ENCODE measurements at places on chromosomes 6 and 20.

- peaks cover 45% of the 10 kb centered on the region for H3K36me3 ChIP-seq
- no peaks in the 10 kb centered on the region for H3K27me3 ChIP-seq
- H3K4me1 ChIP-seq: peaks cover 7% of the 10 kb centered on the region
- DNase-seq: no peak
- H3K27ac ChIP-seq: no peak overlapping the region
Measured at GRCh38 chr6:36544228-36544627, 3.1 kb downstream of the STK38 start.

DNA sequence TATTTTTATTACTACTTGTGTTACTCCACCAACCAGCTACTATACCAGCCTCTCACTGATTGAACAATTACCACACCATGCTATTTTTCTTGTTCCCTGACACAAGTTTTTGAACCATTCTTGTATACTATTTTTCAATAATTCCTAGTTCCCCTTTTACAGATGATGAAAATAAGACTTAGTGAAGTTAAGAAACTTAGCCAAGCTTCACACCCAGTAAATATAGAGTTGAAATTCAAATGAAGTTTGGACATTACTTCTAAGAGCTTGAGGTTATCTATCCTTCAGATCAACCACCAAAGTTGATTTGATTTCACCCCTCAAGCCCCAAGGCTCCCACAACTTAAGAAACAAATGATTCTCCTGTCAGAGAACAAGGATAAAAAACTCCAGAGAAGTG, 13.1 kb upstream of the BCAS1 start:
- H3K4me1 ChIP-seq: no peaks in the 10 kb centered on the region
- no peak overlapping the region for H3K4me3 ChIP-seq
- no peaks in the 10 kb centered on the region for H3K36me3 ChIP-seq
- no peak overlapping the region for H3K27ac ChIP-seq
- no peak for DNase-seq

DNA sequence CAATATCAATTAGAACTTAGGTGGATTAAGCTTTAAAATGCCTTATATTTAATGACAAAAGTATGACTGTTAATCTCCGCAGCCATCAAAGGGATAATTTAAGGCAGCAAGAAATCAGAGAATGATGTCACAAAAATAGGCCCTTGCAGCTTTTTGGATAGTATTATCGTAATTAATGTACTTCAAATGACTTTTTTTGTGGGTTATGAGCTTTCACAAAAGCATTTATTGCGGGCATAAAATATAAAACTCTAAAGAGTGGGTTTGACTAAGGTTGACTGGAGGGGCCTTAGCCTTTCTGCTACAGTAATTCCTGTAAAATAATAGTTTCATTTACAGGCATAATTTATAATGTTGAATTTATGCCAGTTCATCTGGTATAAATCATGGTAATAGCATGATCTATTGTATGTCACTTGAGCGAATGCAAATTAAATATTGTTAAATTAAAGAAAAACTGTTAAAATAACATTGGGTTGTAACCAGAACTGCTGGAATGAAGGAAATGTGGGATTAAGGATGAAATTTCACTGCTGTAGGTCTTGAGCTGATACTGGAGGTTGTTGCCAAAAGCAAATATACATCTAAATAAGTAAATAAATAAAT, 78.5 kb upstream of the ZFP64 start:
- no peak overlapping the region for H3K4me3 ChIP-seq

DNA sequence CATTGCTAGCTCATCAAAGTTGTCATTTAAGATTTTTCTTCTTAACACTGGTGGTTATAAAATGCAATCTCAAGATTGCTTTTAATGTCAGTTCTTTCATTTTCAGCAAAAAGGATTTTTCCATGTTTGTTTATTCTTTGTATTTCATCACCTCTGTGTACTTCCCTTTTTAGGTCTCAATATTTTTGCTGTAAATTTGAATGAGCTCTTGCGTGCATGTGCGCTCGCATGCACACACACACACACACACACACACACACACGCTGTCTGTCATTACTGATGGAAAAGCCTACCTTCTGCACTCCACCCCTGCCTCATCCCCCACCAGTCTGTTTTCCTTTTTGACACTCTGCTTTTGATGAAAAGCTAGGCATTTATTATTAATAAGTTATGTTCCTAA, 85.3 kb upstream of the FYN start:
- no peak for DNase-seq
- no peak overlapping the region for H3K4me3 ChIP-seq
- H3K27me3 ChIP-seq: no peaks in the 10 kb centered on the region
- H3K4me1 ChIP-seq: peaks cover 5% of the 10 kb centered on the region

DNA sequence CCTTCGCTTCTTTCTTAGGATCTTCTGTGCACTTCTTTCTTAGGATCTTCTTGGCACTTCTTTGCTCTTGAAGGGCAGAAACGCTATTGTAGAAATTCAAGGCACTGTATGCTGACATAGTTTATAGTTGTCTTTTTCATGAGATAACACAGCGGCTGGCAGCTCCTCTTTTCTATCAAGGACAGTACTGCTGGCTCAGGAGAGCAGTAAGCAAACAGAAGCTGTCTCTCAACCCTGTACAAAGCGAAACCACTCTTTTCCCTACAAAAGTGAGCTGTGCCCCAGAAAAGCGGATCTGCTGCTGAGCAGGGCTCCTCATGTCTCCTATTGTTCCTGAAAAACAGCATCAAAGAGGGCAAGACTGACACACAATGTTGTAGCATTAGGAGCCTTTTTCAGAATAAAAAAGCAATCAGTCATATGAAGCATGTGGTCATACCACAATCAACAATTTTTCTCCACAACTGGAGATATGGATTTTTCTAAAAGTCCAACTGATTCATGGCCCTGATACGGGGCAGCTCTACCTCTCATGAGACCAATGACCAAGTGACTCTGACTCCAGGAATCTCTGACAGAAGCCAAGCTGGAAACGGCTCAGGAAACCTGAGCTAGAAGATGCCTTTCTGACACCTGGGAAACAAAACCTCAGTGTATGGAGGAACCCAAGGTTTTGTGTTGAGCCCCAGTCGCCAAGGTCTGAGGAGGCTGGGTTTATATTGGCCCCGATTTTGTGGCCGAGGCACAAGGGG, 255.9 kb downstream of the ESR1 start:
- H3K4me3 ChIP-seq: no peak overlapping the region
- H3K27me3 ChIP-seq: no peaks in the 10 kb centered on the region
- no peaks in the 10 kb centered on the region for H3K36me3 ChIP-seq

DNA sequence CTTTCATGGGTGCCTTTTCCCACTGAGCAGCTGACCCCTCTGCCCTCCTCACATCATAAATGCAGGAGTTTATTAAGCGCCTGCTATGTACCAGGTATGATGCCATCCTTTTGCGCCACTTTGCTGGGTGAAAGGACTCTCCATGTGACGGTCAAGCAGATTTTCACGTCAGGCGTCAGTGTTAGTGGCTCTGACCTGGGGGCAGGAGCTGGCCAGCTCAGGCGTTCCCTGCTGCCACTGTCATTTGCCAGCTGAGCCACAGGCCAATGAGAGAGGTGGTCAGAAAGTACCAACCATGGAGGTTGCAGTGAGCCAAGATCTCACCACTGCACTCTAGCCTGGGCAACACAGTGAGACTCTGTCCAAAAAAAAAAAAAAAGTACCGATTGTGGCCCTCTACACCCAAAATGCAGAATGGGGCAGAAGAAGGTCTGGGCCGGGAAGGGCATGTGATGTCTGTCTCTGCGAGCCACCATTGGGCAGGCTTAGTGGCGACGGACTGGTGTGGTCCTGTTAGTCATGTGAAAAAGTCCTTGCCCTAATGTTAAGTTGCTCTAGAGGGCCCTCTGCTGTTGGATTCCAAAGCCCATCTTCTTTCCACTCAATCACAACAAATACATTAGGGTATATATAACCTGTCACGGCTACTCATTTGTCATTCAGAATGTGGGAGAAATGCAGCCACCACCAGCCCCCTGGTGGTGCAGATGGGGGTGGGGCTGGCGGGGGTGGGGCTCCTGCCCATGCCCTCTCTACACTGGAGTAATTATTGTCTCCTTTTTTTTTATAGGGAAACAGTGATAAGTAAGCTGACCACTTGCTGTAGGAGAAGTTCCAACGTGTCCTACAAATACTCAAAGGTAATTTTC, 18.4 kb upstream of the SLC22A1 start:
- no peak overlapping the region for H3K27ac ChIP-seq
- peak; percentile 8 for DNase-seq
- H3K4me3 ChIP-seq: no peak overlapping the region
- H3K27me3 ChIP-seq: no peaks in the 10 kb centered on the region

DNA sequence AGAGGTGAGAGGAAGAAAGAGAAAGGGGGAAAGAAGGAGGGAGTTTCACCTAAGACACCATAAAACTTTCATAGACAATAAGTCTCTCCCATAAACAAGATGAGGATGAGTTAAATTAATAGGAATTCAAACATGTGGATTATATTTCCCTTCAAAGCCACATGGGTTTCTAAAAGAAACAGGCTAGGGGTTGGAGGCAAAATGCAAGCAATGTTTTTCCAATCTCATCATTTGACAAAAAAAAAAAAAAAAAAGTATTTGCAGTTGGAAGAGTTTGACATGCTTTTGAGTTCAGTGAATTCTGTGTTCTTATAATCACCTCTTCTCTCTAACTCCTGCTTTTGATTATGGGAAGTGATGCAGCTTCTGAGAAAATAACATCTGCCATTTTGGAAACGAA, 286.5 kb upstream of the PRND start:
- H3K36me3 ChIP-seq: no peaks in the 10 kb centered on the region
- no peaks in the 10 kb centered on the region for H3K4me1 ChIP-seq
- no peak for DNase-seq

GRCh38 chr6:3905945-3906845, 57.0 kb downstream of the FAM50B start:
- H3K27me3 ChIP-seq: no peaks in the 10 kb centered on the region
- peaks cover 11% of the 10 kb centered on the region for H3K4me1 ChIP-seq
- H3K36me3 ChIP-seq: no peaks in the 10 kb centered on the region

- H3K27ac ChIP-seq: no peak overlapping the region
- H3K27me3 ChIP-seq: no peaks in the 10 kb centered on the region
Measured at GRCh38 chr6:127514773-127515227, 4.3 kb downstream of the MTCL3 start.

GRCh38 chr20:23005776-23006175, 29.3 kb upstream of the SSTR4 start:
- DNase-seq: no peak
- no peak overlapping the region for H3K4me3 ChIP-seq
- H3K27ac ChIP-seq: no peak overlapping the region
- no peaks in the 10 kb centered on the region for H3K4me1 ChIP-seq
- no peaks in the 10 kb centered on the region for H3K36me3 ChIP-seq

GRCh38 chr20:44728801-44729443, 13.8 kb downstream of the CCN5 start:
- H3K36me3 ChIP-seq: no peaks in the 10 kb centered on the region
- no peak overlapping the region for H3K27ac ChIP-seq
- H3K4me3 ChIP-seq: no peak overlapping the region
- peaks cover 3% of the 10 kb centered on the region for H3K4me1 ChIP-seq

- H3K27me3 ChIP-seq: no peaks in the 10 kb centered on the region
- H3K4me1 ChIP-seq: peaks cover 6% of the 10 kb centered on the region
- no peak for DNase-seq
- no peak overlapping the region for H3K27ac ChIP-seq
- H3K4me3 ChIP-seq: no peak overlapping the region
Measured at GRCh38 chr20:61256824-61257223, 4.8 kb downstream of the CDH4 start.

- no peak overlapping the region for H3K4me3 ChIP-seq
- H3K36me3 ChIP-seq: no peaks in the 10 kb centered on the region
- H3K4me1 ChIP-seq: peaks cover 1% of the 10 kb centered on the region
- H3K27me3 ChIP-seq: no peaks in the 10 kb centered on the region
- H3K27ac ChIP-seq: no peak overlapping the region
Measured at GRCh38 chr6:122947355-122947754, 48.7 kb upstream of the CLVS2 start.

DNA sequence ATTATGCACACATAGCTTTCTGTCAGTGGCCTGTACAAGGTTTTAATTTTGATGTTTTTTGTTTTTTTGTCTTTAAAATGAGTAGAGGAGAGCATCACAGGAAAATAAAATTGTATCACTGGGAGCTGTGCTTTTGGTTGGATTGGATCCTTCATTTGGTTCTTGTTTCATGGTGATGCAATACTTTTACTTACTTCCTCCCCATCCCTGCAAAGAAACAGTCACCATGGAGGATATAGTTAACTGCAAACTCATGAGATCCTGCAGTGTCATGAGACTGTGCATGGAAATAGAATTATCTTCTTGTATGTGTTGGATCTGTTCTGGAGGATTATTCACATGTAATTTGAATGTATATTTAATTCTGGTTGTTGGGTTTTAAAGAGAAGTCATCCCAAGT, 122.3 kb downstream of the JARID2 start:
- H3K4me3 ChIP-seq: no peak overlapping the region
- DNase-seq: no peak
- no peaks in the 10 kb centered on the region for H3K36me3 ChIP-seq
- no peaks in the 10 kb centered on the region for H3K27me3 ChIP-seq

GRCh38 chr20:6718662-6719368, 48.7 kb upstream of the BMP2 start:
- H3K36me3 ChIP-seq: no peaks in the 10 kb centered on the region
- no peaks in the 10 kb centered on the region for H3K27me3 ChIP-seq
- no peak overlapping the region for H3K4me3 ChIP-seq
- no peak for DNase-seq
- H3K27ac ChIP-seq: no peak overlapping the region

GRCh38 chr20:63215101-63216040, 560 bp downstream of the YTHDF1 start:
- H3K27ac ChIP-seq: no peak overlapping the region
- H3K4me1 ChIP-seq: peaks cover 9% of the 10 kb centered on the region
- no peak for DNase-seq
- peak overlapping the region; percentile 92 for H3K4me3 ChIP-seq
- peaks cover 47% of the 10 kb centered on the region for H3K36me3 ChIP-seq

DNA sequence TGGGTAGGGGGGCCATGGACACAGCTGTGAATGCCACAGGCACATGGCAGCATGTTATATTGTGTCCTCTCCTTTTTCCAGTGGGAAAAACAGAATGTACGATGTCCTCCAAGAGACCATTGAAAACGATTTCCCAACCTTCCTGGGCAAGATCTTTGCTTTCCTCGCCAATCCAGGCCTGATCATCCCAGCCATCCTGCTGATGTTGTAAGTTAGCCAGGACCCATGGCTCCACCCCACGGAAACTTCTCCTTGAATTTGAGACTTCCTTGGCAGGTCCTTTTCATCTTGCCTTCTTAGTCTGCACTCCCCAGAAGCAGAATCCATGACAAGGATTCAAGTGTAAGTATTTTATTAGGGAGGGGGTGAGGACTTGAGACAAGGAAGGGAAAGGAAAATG, 28.2 kb upstream of the NOP56 start:
- no peaks in the 10 kb centered on the region for H3K4me1 ChIP-seq
- H3K36me3 ChIP-seq: no peaks in the 10 kb centered on the region
- H3K27me3 ChIP-seq: no peaks in the 10 kb centered on the region
- H3K27ac ChIP-seq: no peak overlapping the region
- no peak for DNase-seq

- H3K4me1 ChIP-seq: peaks cover 29% of the 10 kb centered on the region
- no peaks in the 10 kb centered on the region for H3K27me3 ChIP-seq
- no peak overlapping the region for H3K27ac ChIP-seq
- H3K4me3 ChIP-seq: no peak overlapping the region
Measured at GRCh38 chr20:32975698-32976674, 28.2 kb downstream of the SUN5 start.

GRCh38 chr20:17172836-17173516, 53.9 kb upstream of the PCSK2 start:
- no peak for DNase-seq
- H3K4me3 ChIP-seq: no peak overlapping the region
- peaks cover 11% of the 10 kb centered on the region for H3K4me1 ChIP-seq
- H3K27ac ChIP-seq: no peak overlapping the region
- H3K36me3 ChIP-seq: no peaks in the 10 kb centered on the region
